ENCODE measurements at places on chromosomes 3 and 15.

DNA sequence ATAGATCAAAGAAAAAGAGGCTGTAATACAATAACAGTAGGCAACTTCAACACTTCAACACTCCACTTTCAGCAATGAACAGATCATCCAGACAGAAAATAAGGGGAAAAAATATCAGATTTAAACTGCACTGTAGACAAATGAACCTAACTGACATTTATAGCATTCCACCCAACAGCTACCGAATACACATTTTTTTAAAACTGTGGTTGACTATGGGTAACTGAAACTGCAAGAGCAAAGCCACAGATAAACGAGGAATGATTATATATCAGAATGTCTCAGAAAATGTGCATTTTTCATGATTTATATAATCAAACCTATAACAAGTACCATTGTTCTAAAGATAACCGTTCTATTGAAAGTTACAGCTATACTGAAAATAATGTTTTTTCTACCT lies 514.9 kb upstream of the DPPA4 start:
- DNase-seq: no peak

DNA sequence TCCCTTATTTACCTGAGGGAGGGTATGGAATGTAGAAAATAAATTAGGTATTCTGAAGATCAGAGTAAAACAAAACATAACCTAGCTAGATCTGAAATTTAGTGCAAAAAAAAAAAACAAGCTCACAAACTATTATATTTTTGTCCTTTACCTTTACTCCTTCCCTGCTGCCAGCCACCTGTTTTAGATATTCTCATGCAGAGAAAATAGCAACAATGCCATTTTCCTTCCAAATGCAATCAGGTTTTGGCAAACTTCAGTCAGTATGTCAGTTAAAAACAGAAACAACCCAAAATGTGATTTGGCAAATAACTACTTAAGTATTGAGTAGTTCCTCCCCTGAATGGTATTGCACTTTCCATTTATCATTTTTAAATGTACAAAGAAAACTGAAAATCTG lies 35.8 kb downstream of the PEAK1 start:
- DNase-seq: no peak

DNA sequence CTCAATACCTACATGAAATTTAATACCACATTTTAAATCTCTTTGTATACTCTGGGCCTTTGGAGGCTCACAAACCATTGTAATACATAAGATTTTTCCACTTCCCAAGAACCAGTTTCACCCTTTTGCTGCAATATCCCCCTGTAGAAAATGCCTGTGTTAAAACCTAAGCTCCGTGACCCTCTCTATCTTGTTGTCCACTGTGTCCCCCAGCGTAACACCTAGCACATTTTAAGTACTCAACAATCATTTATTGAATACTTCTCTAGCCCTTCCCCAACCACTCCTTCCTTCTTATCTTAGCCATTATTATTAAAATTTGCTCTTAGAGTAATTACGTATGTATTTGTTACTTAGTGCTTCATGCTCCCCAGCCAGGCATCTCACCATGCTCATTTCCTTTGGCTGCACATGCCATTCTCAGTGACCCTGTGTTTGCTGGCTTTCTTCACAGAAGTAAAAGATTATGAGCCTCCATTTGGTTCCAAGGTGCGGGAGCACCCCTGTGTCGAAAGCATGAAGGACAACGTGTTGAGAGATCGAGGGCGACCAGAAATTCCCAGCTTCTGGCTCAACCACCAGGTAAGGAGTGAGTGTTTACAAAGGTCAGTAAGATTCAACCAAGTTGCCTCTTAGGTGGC lies 81.6 kb downstream of the TGFBR2 start:
- no peak for DNase-seq

- DNase-seq: no peak
Observed at GRCh38 chr3:123818921-123819429, 65.2 kb downstream of the MYLK start.

GRCh38 chr15:56325186-56325585 lies 40.0 kb upstream of the TEX9 start:
- DNase-seq: no peak

GRCh38 chr3:143843587-143843986 lies 4.7 kb downstream of the SLC9A9 start:
- DNase-seq: no peak

DNA sequence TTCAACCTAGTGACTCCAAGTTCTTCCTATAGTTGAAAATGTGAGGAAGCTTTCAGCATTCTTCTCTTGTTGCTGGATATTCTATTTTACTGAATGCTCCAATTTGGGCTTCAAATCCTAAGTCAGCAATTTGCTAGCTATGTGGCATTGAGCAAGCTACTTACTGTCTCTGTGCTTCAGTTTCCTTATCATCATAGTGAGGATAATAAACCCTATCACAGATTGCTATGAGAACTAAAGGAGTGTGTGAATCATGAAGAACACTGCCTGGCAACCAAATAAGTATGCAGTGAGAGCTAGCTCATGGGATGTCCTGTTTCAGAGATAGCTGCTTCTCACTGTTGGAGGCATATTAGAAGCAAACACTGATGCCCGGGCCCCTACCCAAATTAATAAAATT lies 163.8 kb upstream of the CDIN1 start:
- DNase-seq: no peak

DNA sequence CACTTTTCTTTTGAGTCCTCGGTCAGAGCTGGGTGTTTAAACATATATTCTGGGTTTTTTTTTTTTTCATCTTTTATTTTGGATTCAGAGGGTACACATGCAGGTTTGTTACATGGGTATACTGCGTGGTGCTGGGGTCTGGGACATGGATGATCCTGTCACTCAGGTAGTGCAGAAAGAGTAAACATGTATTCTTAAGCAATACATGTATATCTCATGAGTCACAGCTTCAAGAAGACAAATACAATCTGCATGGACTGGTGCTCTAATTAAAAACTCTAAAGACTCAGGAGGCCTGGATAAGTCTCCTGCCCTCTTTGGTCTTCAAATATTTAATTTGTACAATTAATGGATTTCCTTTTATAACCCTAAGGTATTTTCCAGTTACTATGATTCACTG lies 50.6 kb upstream of the PHLDB2 start:
- DNase-seq: no peak

All from HS-27A (cell line).